ENCODE measurements at places on chromosomes 2 and 18. TPM values are rescaled to one million over a fixed set of nuclear protein-coding genes. Genes with fewer than 3 reads are reported as not detected.
A peak's percentile ranks its signal among the peaks of the same experiment; 100 is the strongest.

Gene RFTN2
- total RNA-seq: 9.6 TPM

Gene CSRNP3
- 20.1 TPM for total RNA-seq

DNA sequence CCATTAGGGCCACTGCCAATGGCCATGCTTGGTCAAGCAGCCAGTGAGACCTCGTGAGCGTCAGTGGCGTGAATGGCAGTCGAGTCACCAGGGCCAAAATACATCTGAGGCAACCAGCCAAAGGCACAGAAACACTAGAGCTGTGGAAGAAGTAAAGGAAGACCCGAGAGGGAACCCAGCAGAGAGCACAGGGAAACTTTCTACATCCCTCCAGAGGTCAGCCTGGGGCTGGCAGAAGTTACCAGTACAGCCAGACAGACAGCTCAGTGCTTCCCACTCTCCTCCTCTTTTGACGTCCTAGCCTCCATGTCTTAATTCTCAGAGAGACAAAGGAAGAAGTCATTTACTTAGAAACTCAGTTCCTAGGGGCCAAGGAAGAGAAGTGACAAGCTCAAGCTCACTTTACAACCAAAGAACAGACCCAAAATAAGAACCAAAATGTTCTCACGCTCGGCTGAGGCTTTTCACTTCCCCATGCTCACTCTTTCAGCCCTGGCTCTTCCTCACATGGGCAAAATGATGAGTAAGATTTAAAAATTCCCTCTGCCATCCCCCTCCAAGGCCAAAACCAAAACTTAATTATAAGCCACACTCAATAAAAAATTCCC lies 8.7 kb downstream of the CYRIA start:
- H3K27me3 ChIP-seq: no peaks in the 10 kb centered on the region
- peaks cover 35% of the 10 kb centered on the region for H3K4me1 ChIP-seq
- peak; percentile 76 for DNase-seq
- peak overlapping the region; percentile 87 for H3K27ac ChIP-seq
- H3K36me3 ChIP-seq: no peaks in the 10 kb centered on the region
- no peak overlapping the region for H3K4me3 ChIP-seq

DNA sequence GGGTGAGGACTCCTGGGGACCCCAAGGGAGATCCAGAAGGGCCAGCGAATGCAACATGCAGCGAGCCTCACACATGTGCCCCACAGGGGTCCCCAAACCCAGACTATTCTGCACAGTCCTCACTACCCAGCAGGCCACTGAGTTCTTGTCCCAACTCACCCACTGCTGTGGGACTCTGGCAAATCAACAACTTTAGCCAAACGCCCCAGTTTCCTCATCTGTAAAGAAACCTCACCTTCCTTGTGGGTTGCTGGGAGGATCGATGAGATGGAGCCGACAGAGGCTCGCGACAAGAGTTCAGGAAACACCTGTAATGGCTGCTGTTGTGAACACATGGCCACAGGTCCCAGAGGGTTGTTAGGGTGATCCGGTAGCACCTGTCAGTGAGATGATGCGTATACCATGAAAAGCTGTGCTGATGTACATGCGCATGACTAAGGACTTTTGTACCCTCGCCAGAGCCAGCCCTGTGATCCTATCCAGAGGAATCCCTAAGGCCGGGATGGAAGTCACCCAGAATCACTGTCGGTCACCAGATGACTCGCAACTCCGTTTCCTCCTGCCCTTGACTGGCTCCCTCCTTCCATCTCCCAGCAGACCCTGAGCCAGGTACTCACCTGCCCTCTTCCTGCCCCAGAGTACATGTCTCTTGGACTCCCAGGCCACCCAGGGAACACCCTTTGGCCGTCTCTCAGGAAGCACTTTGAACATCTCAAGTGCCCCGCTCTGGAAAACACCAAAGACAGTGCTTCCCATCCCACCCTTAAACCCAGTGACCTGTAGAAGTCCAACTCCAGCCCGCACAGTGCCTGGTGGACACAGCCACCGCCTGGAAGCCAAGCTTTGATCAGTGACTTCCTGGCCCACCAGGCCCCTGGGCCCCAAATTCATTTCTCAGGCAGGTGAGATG lies 103.3 kb upstream of the ID2 start:
- H3K4me1 ChIP-seq: peaks cover 48% of the 10 kb centered on the region
- H3K27ac ChIP-seq: no peak overlapping the region
- no peak overlapping the region for H3K4me3 ChIP-seq
- no peaks in the 10 kb centered on the region for H3K27me3 ChIP-seq

DNA sequence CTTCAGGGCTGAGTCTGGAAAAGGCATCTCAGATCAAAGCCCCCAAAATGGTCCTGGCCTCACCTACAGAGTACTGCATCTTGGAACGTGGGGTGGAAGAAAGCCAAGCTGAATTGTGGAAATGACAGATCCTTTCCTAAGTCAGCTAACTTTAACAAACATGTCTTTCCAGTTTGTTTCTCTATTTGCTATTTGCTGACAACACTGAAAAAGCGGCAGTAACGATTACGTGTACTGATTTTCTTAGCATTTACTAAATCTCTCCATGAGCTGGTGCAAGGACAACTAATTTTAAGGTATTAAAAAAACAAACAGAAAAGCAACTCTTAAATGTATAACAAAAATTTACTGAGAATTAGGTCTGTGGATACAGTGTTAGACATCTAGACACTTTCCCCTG lies 1.1 kb downstream of the HIBCH start:
- no peaks in the 10 kb centered on the region for H3K36me3 ChIP-seq
- no peak overlapping the region for H3K4me3 ChIP-seq
- no peaks in the 10 kb centered on the region for H3K27me3 ChIP-seq
- peaks cover 32% of the 10 kb centered on the region for H3K4me1 ChIP-seq

DNA sequence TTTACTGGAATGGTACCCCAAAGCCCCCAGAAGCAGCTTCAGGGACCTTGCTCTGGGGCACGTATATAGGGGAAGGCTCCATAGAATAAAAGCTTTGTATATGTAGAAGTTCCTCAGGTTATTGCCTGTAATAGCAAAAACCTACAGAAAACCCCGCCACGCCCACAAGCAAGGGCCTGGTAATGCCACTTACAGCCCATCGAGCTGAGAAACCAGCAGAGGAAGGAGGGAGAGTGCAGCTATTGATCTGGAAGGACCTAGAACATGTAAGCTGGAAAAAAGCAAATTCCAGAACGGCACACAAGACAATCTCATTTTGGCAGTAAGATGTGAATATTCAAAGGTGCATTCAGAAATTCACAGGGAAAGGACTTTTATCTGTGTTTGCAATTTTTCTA lies 15.8 kb downstream of the HS1BP3 start:
- no peak for DNase-seq
- H3K27me3 ChIP-seq: no peaks in the 10 kb centered on the region
- H3K4me3 ChIP-seq: no peak overlapping the region
- peaks cover 10% of the 10 kb centered on the region for H3K4me1 ChIP-seq
- H3K36me3 ChIP-seq: peaks cover 14% of the 10 kb centered on the region

GRCh38 chr2:102770506-102770905 lies 8.7 kb downstream of the TMEM182 start:
- no peak for DNase-seq
- H3K36me3 ChIP-seq: no peaks in the 10 kb centered on the region
- no peaks in the 10 kb centered on the region for H3K4me1 ChIP-seq
- H3K4me3 ChIP-seq: no peak overlapping the region
- no peaks in the 10 kb centered on the region for H3K27me3 ChIP-seq

DNA sequence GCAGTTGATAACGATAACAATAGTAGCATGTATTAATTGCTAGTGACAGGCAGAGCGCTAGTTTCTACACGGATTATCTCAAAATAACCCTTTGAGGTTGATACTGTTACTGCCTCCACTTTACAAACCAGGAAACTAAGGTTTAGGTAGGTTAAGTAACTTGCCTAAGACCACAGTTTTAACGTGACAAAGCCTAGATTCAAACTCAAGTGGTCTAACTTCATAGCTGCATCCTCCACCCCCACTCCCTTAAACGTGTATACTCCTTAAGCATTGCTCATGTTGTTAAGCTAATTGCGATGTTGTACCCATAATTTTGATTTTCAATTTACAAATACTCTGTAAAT lies 1.2 kb downstream of the ME2 start:
- DNase-seq: no peak
- no peaks in the 10 kb centered on the region for H3K36me3 ChIP-seq
- H3K27ac ChIP-seq: peak overlapping the region; percentile 93
- peaks cover 9% of the 10 kb centered on the region for H3K4me1 ChIP-seq
- no peaks in the 10 kb centered on the region for H3K27me3 ChIP-seq
- peak overlapping the region; percentile 88 for H3K4me3 ChIP-seq

DNA sequence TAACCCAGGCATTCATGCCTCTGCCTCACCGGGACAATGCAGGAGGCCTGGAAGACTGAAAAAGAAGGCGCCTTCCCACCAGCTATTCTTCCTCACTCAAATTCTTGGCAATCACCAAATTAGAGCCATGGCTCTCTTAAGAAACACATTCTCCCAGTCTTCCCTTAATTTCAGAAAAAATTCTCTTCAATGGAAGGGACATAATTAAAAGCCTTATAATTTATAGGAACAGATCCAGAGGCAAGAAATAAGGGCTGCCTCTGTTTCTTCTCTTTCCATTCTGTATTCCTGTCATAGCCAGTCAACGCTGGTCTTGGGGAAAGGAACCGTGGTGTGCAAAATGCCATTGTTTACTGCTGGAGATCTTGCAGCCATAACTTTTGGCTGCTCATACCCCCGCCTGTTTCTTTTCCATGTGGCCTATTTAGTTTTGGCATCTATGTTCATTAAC lies 32.8 kb downstream of the DTNA start:
- H3K4me1 ChIP-seq: peaks cover 8% of the 10 kb centered on the region
- no peak for DNase-seq
- H3K27me3 ChIP-seq: no peaks in the 10 kb centered on the region
- H3K27ac ChIP-seq: no peak overlapping the region

Data from adrenal gland (tissue), 19 donors.